Activated naive CD8-positive, alpha-beta T cell treated with anti-CD3 and anti-CD28 coated beads, Interleukin-2, amount 10 ng/mL, durations not matched to agents 7 days and 5 days (primary cell): ENCODE measurements at places on chromosomes 2 and 18. TPM values are rescaled to one million over a fixed set of nuclear protein-coding genes. Genes with fewer than 3 reads are reported as not detected.
A peak's percentile ranks its signal among the peaks of the same experiment; 100 is the strongest.

Gene VWC2L
- not detected for total RNA-seq

DNA sequence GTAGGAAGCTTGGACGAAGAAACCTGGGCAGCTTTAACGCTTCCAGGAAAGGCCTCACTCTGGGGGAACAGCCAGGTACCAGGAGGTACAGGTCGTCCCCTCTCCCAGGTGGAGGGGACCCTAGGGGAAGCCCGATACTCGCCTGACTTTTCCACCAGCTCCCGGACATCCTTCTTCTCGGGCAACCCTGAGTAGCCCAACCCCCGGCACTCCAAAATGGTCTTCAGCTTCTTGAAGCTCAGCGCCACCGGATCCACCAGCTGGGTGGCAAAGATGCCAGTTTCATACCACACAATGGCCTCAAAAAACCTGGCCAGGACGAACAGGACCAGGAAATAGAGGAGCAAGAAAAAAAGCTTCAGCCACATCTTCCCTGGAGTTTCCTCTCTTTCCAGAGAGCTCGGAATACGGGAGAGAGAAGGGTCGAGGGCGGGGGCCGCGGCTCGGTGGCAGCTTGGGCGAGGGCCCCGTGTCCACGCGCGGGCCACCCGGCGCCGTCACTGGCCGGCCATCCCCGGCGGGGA is 1.1 kb downstream of the RNF103 start:
- peak; percentile 46 for DNase-seq

- DNase-seq: no peak
Measured at GRCh38 chr2:240450532-240451107, 15.2 kb downstream of the GPC1 start.

- no peak for DNase-seq
Measured at GRCh38 chr18:518081-518480, 17.6 kb upstream of the COLEC12 start.

GRCh38 chr2:46187112-46187618 is 110.0 kb upstream of the EPAS1 start:
- DNase-seq: peak; percentile 52

DNA sequence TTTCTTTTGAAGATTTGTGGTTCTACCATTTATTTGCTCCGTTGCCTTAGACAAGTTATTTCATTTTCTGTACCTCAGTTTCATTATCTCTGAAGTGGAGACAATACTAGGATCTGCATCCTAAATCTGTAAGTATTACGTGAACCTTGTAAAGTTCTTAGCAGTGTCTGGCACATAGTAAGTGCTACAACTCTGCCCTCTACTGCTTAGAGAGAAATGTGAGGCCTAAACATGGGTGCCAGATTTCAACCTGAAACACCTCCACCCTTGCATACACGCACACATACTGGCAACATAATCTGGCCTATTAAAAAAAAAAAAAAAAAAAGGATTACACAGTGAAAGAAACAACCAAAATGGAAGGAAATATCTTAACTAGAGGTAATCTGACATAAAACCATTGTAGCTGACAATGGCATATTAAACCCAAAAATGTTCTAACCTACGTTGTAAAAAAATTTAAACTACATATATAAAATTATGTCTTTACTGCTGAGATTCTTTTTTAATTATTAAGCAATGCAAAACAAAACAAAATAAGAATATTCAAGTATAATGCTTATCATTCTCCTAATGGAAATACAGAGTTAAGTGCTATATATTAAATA is 132.6 kb downstream of the MAP2 start:
- no peak for DNase-seq

- DNase-seq: peak; percentile 78
Measured at GRCh38 chr2:68362069-68362468, 3.0 kb upstream of the PLEK start.

DNA sequence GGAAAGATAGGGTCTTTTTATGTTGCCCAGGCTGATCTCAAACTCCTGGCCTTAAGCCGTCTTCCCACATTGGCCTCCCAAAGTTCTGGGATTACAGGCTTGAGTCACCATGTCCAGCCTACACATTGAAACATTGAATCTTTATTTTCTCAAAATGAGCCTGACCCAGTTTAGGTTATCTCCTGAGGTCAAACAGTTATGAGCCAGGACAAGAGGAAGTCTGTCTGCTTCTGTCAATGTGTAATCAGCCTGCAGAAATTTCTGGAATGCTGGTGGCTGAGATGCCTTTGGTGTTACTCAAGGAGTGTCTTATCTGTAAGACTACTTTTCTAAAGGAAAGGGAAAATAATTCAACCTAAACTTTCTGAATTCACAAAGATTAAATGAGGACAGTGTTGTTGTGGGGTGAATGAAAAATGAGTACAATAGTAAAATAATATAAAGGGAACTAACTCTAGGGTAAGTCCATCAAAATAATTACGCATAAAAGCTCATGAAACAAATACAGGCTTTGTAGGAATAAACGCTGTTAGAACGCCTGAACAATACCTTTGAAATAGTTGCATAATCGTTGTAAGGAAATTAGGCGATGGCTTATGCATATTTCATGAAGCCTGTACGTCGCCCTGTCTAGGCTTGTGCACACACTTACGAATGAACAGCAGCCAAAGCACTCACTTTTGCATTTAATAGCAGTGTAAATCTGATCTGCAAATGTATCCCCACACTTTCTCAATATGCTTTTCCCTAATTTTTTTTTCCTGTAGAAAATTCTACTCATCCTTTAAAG is 260.8 kb downstream of the RDH14 start:
- DNase-seq: no peak

Gene DYSF
- 6.3 TPM for total RNA-seq

GRCh38 chr2:166134252-166135151 is 6.7 kb upstream of the SCN1A start:
- no peak for DNase-seq

GRCh38 chr2:189995679-189996078 is 66.8 kb downstream of the MSTN start:
- DNase-seq: no peak

- DNase-seq: no peak
Measured at GRCh38 chr2:58055033-58055786, 8.6 kb downstream of the VRK2 start.

GRCh38 chr18:42082415-42083234 is 127.6 kb downstream of the PIK3C3 start:
- no peak for DNase-seq

DNA sequence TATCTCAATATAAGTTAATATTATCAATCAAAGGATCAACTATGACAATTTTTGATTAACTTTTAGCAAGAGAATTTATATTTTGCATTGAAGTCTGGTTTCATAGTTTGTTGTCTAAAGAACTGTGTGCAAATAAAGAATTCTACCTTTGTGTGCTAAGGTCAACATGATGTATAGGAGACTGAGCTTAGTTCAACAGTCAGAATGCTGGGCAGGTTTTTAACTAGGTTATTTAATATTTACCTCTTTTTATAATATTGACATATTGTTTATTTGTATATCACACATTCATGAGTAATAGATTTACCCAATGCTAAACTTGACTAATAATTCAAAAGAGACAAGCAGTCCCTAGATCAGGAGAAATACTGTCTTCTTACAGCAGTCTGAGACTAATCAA is 831.4 kb downstream of the DSC3 start:
- DNase-seq: no peak

Gene IL1F10
- total RNA-seq: not detected

- no peak for DNase-seq
Measured at GRCh38 chr2:216078776-216079175, 2.8 kb downstream of the PECR start.

- no peak for DNase-seq
Measured at GRCh38 chr18:2049986-2050385, 521.3 kb downstream of the METTL4 start.

GRCh38 chr2:62186156-62186905 is 9.6 kb upstream of the B3GNT2 start:
- no peak for DNase-seq

Gene CPO
- total RNA-seq: not detected

GRCh38 chr2:5121642-5122041 is 570.5 kb upstream of the SOX11 start:
- DNase-seq: no peak

DNA sequence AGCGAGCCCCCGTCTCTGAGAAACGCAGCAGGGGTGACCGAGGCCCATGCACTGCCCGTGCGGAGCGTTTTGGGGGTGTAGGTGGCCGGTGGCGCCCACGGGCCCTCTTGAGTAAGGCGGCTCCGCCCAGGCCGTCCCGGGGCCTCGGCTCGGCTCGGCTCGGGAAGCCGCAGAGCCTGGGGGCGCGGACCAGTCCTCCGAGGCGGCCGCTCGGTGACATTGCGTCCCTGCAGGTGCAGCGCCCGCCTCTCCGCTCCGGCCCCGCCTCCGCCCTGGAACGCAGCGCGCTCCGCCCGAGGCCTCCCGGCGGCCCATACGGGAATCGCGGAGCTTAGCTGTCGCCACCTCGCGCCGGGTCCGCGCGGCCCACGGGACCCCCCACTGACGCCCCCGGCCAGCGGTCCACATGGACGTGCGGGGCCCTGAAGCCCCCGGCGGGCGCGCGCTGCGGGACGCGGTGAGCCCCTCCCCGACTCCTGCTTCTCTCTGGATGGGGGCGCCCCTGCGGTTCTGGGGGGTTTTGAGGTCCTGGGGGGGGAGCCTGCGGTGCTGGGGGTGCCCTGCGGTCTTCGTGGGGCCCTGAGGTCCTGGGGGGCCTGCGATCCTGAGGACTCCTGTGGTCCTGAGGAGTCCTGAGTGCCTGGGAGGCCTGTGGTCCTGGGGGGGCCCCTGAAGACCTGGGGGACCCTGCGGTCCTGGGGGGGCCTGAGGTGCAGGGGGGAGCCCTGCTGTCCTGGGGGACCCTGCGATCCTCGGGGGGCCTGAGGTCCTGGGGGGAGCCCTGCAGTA is at the start of gene HSBP1L1:
Gene HSBP1L1, plus strand, starts transcription at position 314 of the 789 bp plus-strand sequence. Its CDS starts 93 bp downstream, at position 407.
- peak; percentile 79 for DNase-seq

DNA sequence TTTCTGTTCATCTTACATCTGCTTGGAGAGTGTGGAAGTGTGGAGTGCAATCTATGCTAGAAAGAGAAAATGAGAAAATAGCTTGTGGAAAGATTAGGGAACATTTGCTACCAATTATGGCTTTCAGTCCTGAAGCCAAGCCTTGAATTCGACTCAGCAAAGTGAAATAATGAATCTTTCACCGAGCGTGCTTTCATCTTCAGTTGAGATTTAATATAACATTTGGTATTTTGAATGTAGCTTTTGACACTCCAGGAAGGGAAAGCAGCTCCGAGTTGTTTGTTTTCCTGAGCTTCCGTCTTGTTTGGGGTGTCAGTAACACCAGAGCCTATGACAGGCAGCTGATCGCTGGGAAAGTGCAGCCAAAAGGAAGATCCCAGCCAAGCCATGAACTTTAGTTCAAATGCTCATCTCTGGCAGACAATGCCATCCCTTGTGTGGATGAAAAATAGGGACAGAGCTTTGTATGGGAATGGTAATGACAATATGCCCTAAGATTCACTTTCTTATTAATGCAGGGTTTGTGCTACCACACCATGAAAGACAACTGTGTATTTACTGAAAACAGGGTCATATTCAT is 25.0 kb upstream of the PHLPP1 start:
- no peak for DNase-seq

GRCh38 chr2:18829976-18830375 is 240.6 kb upstream of the NT5C1B start:
- no peak for DNase-seq

Gene SOCS6
- 1.9 TPM for total RNA-seq

DNA sequence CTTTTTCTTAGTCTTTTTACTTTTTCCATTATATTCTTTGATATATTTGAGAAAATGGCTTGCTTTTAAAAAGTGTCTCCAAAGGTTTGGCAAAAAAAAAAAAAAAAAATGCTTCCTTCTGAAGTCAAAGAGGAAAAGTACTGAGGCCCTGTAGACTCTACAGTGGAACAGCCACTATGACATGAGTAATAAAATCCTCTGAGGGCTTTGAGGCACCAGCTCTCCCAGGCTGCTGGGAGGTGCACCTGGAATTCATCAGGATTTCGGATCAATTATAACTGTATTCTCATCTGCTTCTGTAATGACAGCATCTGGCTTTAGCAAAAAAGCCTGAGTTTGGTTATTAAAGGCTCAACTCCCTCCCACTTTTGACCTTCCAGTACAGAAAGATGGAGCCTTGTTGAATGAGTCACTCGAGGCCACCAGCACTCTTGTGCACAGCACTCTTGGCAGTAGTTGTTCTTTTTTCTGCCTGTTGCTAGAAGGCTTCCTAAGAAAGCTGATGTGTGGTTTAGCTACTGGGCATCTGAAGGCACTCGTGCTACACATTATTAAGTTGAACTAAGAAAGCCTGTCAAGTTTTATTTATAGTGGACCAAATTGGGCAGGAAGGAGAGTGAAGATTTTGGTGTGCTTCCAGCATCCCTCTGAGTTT is 131.3 kb downstream of the PRPF40A start:
- DNase-seq: no peak

GRCh38 chr2:114261366-114261765 is 181.1 kb upstream of the DPP10 start:
- DNase-seq: no peak

Gene NEMP2
- total RNA-seq: 16.2 TPM

DNA sequence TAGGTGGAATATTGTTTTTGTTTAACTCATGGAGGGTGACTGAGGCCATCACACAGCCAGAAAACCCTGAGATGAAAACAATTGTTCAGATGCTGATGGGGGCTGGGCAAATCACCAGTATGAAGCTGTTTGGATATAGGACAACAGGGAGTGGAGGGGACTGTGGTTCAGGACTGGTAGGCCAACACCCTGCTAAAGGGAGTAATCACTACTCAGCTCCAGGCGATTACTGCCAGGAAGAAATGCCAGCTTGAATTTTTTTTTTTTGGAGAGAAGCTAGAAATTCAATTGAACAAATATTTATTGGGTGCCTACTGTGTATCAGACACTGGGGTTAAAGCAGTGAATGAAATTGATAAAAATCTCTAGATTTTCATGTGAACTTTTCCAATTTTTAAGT is 37.4 kb downstream of the TNP1 start:
- DNase-seq: no peak

Gene HOXD4
- not detected for total RNA-seq

GRCh38 chr18:38427736-38428135 is 862.1 kb upstream of the CELF4 start:
- DNase-seq: no peak

DNA sequence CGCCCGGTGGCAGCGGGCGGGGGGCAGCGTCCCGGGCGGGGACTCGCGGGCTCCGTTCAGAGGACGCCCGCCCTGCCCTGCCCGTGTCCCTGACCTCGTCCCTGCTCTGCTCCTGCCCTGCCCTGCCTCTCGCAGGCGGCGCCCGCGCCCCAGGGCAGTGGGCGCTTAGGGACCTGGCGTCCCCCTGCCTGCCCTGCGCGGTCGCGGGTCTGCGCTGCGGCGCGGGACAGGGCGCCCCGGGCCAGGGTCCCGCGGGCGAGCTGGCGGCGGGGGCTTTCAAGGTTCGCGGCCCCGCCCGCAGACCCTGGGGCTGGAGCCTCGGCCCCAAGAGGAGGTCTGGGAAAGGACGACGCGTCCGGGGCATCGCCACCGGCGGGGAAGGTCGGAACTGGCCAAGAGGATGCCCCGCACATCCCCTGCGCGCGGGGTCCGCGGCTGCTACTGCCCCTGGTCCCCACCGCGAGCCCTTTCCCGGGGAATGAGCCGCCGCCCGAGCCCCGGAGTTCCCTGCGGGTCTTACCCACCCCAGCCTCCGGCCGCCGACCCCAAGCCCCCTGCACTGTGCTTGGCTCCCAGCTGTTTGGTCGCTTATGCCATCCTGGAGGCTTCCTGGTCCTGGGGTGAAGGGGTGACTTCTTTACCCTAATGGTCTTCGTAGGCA is 679 bp downstream of the RNF144A start:
- DNase-seq: no peak

Gene ANO7
- 0.97 TPM for total RNA-seq
